ENCODE measurements at places on chromosomes 7 and 10.

GRCh38 chr7:72429316-72429715 lies 17.2 kb upstream of the CALN1 start:
- DNase-seq = no peak
- H3K36me3 ChIP-seq = no peaks in the 10 kb centered on the region
- no peaks in the 10 kb centered on the region for H3K4me1 ChIP-seq
- no peaks in the 10 kb centered on the region for H3K27me3 ChIP-seq

GRCh38 chr10:33524966-33525365 lies 190.5 kb upstream of the NRP1 start:
- H3K27me3 ChIP-seq = no peaks in the 10 kb centered on the region
- DNase-seq = no peak
- no peak overlapping the region for H3K4me3 ChIP-seq
- no peaks in the 10 kb centered on the region for H3K4me1 ChIP-seq
- H3K36me3 ChIP-seq = no peaks in the 10 kb centered on the region

DNA sequence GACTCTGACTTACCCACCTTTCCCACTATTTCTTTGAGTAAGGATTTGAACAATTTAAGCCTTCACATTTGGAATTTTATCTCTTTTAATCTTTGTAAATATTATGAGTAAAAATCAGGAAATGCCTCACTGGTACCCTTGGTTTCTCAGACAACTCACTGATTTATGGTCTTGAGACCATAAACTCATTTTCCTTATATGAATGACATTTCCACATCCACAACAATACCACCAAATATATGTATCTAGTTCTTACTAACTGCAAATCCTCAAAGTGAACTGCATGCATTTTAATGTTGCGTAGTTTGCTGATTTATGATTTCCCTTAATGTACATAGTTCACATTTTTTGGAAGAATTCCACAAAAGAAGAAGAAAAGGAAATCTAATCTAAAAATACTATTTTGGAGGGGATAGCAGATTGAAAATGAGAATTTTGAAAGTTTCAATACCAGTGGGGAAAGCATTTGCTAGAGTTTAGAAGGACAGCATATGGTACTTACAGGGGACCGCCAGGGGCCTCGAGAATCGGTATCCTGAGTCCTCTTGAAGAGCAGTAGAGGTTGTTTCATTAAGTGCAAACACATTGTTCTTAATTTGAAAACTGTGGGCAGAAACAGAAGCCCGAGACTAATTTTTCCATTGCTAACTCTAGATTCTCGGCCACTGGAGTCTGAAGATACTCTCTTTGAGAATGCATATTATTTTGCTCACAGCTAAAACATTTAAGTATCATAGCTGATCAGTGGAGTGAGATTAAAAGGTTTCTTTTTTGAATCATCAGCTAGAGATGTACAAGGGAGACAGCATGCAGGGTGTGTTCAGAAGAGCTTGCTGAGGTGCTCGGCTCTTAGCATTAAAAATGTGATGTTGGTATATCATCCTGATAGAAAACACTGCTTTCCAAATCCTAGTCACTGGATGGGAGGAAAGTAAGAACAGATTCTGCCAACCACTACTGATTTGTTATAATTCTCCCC lies 964.0 kb downstream of the GATA3 start:
- H3K4me1 ChIP-seq = no peaks in the 10 kb centered on the region
- H3K27ac ChIP-seq = no peak overlapping the region
- no peak overlapping the region for H3K4me3 ChIP-seq
- DNase-seq = no peak
- no peaks in the 10 kb centered on the region for H3K36me3 ChIP-seq

DNA sequence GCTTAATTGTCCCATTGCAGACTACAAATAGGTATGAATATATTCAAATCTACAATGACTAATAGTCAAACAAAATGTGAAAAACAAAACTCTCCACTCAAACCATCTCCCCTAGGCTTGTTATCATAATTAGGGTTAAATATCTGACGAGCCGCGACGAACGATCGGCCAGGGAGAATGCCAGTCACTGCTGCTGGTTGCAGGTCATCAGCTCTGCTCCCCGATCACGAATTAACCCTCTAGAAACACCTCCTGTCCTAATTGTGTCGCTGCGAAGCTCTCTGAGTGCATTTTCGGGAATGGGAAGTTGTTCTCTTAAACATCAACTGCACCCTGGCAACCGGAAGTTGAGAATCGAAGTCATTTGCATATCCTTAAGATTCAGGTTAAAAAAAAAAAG lies 167.3 kb downstream of the TCERG1L start:
- H3K4me3 ChIP-seq = no peak overlapping the region
- no peaks in the 10 kb centered on the region for H3K27me3 ChIP-seq

- no peaks in the 10 kb centered on the region for H3K36me3 ChIP-seq
- H3K4me1 ChIP-seq = no peaks in the 10 kb centered on the region
- DNase-seq = no peak
- no peaks in the 10 kb centered on the region for H3K27me3 ChIP-seq
These were observed 14.3 kb downstream of the PTPRN2 start for GRCh38 chr7:158573310-158573709.
